Caki2 (cell line): ENCODE measurements at places on chromosomes 2 and 18. TPM values are rescaled to one million over a fixed set of nuclear protein-coding genes. Genes with fewer than 3 reads are reported as not detected.

DNA sequence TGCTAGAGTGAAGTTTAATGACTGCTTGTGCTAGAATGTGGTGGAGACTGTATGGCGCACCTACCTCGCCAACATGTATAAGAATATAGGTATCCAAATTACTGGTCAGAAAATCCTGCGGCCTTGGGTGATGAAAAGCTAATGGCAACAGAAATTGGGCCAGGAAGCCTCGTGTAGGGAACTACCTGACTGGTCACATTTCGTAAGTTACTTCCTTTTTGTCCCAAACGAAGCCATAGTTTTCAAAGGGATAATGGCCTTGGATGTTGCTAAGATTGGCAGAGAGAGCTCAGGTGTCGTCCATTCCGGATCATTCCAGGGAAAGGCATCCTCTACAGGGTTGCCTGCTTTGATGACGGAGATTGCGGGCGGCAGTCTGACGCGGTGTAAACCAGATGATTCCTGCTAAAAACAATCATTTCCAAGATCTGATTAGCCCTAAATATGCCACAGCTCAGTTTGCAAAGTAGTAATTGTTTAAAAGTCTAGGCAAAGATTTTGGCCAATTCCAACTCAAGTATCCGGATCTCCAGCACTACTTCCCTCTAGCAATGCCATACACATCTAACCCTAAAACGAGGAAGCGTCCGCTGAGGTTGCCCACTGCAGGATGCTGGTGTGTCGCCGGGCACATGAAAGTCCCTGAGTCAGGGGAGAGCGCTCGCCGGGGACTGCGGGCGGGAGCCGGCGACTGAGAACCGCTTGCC is 708 bp upstream of the MALT1 start:
- DNase-seq: no peak

DNA sequence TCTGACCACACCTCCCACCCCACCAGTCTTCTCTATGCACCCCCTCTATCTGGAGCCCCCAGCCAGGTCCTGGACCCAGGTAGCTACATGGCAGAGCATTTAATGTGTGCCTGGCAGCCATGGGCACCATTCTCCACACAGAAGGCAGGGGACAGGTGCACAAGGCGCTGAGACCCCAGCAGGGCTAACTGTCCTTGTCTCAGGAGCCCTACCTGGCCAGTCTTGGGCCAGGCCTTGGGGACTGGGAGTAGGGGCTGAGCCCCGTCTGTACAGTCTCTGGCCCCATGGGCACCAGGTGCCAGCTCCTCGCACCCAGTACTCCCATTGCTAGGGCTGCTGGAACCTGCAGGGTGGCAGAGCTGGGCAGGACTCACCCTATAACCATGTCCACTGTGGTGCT is 2.9 kb downstream of the GNLY start:
- DNase-seq: no peak

DNA sequence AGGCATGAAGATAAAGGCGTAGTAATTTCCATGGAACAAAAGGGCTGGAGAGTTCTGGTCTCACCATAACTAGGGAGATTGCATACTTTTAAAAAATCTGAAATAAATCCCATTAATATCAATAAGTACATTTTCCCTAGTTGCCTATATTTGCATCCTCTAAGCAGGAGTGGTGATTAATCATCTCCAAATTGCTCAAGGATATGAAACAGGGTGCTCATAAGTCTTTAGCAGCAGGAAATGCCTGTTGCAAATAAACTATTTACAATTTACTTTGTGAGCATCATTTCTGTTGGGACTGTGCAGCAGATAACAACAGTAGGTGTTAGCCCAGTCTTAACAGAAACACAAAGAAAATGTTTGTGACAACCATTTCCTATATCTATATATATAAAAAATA is 92.4 kb upstream of the TMEM178A start:
- no peak for DNase-seq

MCM6 gene
- total RNA-seq: 33.3 and 39.5 TPM in 2 replicates

DYSF gene
- total RNA-seq: not detected in 2 replicates
